H1 (cell line): ENCODE measurements at places on chromosomes 5 and 9.

GRCh38 chr5:71860048-71860447, 141.0 kb downstream of the CARTPT start:
- DNase-seq, result no peak

GRCh38 chr5:146203011-146203871, at the start of gene RBM27:
Gene RBM27, plus strand, starts transcription at chr5:146203605. Its CDS starts 161 bp downstream, at chr5:146203766.
- DNase-seq, result peak; percentile 100

DNA sequence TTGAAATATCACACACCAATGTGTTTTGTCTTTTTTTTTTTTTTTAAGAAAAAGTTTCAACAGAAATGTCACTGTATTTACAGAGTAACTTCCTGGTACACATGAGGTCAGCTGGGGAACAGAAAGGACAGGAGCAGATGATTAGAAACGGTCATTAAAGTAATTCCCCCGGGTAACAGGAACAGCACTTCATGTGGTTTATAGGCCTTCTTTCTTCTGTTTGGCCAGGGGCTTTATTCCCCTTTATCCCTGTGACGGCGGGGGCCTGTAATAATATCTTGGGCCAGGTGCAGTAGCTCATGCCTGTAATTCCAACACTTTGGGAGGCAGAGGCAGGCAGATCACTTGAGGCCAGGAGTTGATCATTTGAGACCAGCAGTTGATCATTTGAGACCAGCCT, 30.5 kb upstream of the MSH3 start:
- DNase-seq, result no peak

DNA sequence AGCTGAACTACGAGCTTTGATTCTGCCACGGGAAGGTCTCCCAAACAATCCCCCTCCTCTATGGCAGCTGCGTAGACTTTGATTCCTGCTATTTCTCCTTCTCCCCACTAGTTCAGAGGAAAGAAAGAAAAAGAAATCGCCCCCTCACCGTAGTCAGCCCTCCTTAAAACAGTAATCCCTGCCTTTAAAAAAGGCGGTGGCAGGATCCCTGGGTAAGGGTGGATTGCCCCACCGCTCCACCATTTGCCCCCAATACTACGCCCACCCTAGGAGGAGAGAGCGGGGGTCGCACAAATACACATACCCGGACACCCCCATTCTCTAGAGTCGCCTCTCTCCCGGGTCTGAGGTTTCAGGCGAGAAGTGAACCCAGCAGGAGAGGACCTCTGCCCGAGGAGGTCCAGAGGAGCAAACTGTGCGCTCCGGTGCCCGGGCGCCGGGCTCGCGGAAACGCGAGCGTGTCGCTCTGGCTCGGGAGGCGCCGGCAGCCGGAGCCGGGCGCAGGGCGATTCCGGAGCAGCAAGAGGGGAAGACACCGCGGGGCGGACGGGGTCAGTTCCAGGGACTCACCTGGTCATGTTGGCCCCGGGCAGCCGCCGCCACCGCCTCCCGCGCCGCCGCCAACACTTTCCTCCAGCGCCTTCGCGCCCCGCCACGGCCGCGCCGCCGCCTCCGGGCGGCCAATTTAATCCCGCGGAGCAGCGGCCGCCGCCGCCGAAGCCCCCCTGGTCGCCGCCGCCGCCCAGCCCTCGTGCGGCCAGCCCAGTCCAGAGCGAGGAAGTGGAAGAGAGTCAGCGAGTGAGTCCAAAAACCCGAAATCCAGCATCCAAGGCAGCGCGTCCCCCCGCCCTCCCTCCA, 1057.7 kb upstream of the DMAC1 start:
- no peak for DNase-seq

DNA sequence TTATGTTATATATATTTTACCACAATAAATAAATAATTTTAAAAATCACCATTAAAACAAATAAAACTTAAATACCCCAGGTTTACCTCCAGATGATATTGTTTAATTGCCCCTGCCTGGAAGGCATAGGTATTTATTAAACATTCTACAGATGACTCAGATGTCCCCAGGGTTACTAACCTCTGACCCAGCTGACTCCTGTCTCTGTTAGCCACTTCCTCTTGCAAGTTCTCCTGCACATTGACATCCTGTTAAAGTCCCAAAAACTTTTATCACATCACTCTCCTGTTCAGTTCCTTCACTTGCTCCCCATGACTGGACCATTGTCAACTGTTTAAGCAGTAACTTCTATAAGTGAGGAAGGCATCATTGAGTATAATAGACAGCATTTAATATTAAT, 37.0 kb upstream of the RAB3C start:
- no peak for DNase-seq

DNA sequence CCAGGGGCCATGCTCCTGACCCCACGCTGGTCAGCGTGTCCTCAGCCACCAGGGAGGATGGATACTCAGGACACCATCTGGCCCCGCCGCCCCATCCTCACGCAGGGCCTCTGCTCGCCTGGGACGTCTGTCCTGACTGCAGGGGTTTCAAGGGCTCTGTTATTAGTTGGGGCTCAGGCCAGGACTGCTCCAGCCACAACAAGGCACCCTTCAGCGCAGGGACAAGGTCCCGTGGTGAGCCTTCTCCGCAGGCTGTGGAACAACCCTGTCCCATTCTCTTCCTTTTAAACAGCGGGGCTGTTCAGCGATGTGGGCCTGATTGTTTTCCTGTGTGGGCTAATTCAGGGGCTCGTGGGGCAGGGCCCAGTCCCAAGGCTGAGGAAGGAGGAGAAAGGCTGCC, 61.6 kb downstream of the SEMA4D start:
- no peak for DNase-seq
